ENCODE measurements at places on chromosomes 5 and 9. TPM values are rescaled to one million over a fixed set of nuclear protein-coding genes. Genes with fewer than 3 reads are reported as not detected.

SPATA31C1 gene
- total RNA-seq, result not detected

FBN2 gene
- total RNA-seq, result 0.30 TPM

DNA sequence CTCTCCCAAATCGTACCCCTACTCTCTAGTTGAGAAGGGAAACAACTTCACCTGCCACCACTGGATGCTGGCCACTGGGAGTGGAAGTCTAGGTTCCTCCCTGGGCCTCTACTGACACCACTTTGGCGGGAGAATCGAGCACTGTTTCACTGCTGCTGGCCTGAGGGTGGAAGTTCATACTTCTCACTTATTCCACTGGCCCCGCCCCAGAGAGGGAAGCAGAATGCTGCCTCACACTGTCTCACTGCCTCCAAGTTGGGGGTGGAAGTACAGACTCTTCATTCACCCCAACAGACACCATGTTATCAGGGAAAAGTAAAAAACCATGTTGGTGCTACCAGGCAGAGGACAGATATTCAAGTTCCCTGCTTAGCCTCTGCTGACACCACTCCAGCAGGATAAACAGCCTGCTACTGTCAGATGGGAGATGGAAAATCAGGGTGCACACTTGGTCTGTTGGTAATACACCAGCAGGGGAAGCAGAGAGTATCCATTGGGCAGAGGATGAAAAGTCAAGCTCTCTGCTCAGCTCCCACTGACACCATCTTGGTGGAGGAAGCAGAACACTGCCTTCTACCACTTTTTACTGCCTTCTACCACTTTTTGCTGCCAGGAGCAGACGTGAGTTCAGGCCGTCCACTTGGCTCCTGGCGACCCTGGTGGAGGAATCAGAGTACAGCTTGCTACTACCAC lies 159.4 kb downstream of the SIL1 start:
- H3K27me3 ChIP-seq, result no peaks in the 10 kb centered on the region
- no peak for DNase-seq
- H3K4me1 ChIP-seq, result no peaks in the 10 kb centered on the region
- H3K4me3 ChIP-seq, result no peak overlapping the region

DNA sequence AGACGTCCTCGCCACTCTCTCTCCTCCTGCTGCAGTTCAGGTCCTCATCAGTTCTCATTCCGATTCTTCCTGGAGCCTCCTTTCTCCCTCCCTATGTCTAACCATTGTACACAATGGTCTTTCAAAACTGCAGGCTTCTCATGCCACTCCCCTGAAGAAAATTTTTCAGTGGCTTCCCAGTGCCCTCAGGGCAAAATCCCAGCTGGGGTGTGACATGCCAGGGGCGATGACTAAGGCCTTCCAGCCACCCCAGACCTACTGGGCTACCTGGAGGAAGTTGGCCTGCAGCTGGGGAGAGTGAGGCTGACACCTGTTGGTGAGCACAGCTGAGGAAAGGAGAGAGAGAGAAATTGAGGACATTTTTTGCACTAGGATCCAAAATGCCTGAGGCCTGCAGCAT lies 65.2 kb downstream of the SREK1 start:
- DNase-seq, result no peak
- H3K27ac ChIP-seq, result no peak overlapping the region
- no peaks in the 10 kb centered on the region for H3K4me1 ChIP-seq
- H3K36me3 ChIP-seq, result no peaks in the 10 kb centered on the region

DNA sequence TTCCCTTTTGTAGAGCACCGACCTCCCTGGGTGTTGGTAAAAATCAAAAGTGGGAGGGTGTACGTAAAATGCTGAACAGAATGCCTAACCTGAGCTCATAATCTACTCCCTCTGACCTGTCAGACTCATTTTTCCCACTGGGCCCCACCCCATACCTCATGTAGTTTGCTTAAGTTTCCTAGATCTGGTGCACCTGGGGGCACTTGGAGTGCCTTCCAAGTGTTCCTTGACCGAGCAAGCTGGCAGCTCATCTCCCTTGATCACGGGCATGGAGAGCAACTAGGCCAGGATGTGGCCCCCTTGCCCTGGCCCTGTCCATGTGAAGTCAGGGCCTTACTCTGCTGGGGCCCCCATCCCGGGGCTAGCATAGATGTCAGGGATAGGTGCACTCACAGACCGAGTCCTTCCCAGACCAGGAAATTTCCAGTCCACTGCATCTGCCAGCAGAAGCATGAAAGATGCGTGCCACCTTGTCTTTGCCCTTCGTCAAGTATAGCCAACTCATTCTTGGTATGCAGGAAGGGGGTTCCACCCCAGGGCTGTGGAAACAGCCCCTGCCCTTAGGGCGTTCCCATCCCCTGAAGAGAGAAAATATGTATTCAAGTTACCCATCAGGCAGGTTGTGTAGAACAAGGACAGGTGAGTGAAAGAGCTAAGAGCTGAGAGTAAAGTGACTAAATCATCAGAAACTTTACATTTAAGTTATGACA lies 41.9 kb downstream of the SLC22A5 start:
- no peaks in the 10 kb centered on the region for H3K27me3 ChIP-seq
- peak overlapping the region; percentile 86 for H3K4me3 ChIP-seq
- DNase-seq, result no peak
- H3K4me1 ChIP-seq, result peaks cover 78% of the 10 kb centered on the region
- no peaks in the 10 kb centered on the region for H3K36me3 ChIP-seq
- peak overlapping the region; percentile 99 for H3K27ac ChIP-seq

GRCh38 chr9:38707885-38708637 lies 11.9 kb downstream of the FAM240B start:
- H3K27ac ChIP-seq, result no peak overlapping the region
- H3K36me3 ChIP-seq, result no peaks in the 10 kb centered on the region
- no peak for DNase-seq
- no peaks in the 10 kb centered on the region for H3K4me1 ChIP-seq

- DNase-seq, result no peak
- H3K4me3 ChIP-seq, result no peak overlapping the region
- no peaks in the 10 kb centered on the region for H3K4me1 ChIP-seq
- no peaks in the 10 kb centered on the region for H3K36me3 ChIP-seq
Measured at GRCh38 chr9:121861501-121862180, 210.2 kb downstream of the DAB2IP start.

GRCh38 chr5:80712919-80713318 lies 58.1 kb upstream of the DHFR start:
- no peaks in the 10 kb centered on the region for H3K27me3 ChIP-seq
- DNase-seq, result no peak
- no peak overlapping the region for H3K4me3 ChIP-seq
- no peaks in the 10 kb centered on the region for H3K4me1 ChIP-seq
- H3K36me3 ChIP-seq, result no peaks in the 10 kb centered on the region
- no peak overlapping the region for H3K27ac ChIP-seq

- H3K36me3 ChIP-seq, result no peaks in the 10 kb centered on the region
- H3K4me1 ChIP-seq, result no peaks in the 10 kb centered on the region
Measured at GRCh38 chr5:2326601-2327000, 424.9 kb downstream of the IRX2 start.
